ENCODE measurements at places on chromosomes 4 and X.

- DNase-seq = no peak
Measured at GRCh38 chr4:53532521-53532920, 58.8 kb downstream of the LNX1 start.

DNA sequence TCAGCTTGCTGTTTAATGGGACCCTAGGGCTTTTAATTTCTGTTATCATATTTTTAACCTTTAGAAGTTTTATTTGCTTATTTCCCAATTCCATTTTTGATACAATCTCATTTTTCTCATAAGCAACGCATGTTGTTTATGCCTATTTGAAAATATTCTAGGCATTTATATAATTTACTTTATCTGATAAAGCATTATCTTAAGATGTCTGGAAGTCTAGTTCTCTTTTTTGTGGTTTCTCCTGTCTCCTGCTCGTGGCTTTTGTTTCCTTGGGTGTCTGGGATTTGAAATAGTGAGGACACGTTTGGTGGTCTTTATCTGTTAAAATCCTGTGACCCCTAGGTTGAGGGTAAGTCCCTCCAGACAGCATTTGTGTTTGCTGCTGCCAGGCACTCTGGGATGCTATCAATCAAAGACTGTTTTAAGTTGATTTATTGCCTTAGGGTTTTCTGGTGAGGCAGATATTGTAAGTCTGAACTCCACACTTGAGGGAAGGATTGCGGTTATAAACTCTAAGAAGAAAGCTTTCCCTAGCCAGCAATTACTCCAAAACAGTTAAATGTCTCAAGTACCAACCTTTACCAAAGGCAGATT, 208.0 kb downstream of the PRDM5 start:
- DNase-seq = no peak

DNA sequence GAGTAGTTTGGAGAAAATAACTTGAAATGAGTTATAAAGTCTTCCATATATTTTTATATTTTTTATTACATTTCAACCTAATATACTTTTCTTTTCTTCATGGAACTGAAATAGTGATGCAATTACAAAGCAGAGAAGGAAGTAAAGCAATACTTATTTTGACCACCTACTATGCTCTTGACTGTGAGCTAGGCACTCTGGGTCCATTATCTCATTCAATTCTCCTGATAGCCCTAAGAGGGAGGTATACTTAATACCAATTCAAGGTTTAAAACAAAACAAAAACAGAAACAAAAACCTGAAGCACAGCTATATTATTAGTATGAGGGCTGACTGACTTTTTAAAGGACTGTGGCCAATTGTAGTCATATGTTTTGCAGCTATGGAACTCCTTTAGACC, 193.5 kb downstream of the MAD2L1 start:
- DNase-seq = no peak

GRCh38 chr4:3467601-3468031, 4.5 kb downstream of the DOK7 start:
- no peak for DNase-seq

- no peak for DNase-seq
Measured at GRCh38 chr4:170088716-170089115, 1.0 kb downstream of the AADAT start.

DNA sequence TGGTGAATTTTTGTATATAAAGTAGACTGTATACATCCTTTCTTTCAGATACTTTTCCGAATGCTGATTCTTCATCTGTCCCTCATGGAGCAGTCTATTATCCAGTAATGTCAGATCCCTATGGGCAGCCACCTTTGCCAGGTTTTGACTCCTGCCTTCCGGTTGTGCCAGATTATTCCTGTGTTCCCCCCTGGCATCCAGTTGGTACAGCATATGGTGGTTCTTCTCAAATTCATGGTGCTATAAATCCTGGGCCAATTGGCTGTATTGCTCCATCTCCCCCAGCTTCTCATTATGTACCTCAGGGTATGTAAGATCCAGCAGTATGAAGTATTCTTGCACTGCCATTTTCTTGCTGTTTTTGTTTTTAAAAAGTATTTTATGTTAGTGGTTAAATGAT, 78.7 kb downstream of the ALG13 start:
- DNase-seq = no peak

- DNase-seq = no peak
Measured at GRCh38 chr4:53183754-53184153, 182.1 kb downstream of the SCFD2 start.

DNA sequence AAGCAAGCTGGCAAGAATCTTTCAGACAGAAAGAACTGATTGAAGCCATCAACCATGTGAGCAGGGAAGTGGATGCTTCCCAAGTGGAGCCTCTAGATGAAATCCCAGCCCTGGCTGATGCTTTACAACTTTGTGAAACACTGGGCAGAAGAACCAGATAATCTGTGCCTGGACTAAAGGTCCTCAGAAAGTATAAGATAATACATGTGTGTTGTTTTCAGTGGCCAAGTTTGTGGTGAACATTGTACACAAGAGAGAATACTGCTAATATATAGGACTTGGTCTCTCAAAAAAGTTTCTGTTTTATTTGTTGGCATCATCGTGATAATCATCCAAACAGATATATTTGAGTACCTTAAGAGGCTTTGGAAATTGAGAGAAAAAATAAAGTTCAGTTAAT, 1367.8 kb upstream of the IGFBP7 start:
- DNase-seq = no peak

DNA sequence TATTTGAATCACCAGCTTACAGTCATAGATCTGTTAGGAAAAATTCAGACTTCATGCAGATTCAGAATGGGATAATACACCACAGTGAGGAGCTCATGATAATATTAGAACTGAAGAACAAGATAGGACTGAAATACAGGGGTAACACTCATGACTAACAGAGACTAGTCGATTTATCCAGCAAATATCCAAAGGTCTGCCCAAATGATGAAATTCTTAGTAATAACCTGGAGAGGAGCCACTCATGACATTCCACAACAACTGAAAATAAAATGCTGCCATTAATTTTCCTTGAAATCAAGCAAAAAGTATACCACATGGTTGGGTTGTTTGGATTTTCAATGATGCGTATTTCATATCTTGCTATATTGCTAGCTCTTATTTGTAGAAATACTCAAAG, 903.7 kb upstream of the ADGRL3 start:
- DNase-seq = no peak

DNA sequence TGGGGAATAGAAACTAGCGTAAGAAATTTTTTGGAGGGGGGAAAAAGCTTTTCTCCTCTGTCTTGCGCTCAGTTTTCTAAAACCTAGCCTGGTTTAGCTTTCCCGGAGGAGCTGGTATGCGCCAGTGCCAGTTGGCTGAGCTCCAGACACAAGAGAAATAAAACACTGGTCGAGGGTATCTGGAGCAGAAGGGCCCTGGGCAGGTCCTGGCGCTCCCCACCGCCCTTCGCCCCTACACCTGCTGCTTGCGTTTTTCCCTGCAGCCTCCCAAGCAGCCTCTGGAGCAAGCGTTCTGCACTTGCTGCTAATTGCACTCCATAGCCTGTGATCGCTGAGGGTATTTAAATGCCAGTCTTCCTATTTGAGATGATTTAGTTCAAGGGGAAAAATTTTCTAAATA, 816 bp downstream of the EREG start:
- no peak for DNase-seq

GRCh38 chr4:102694791-102695190, 66.0 kb downstream of the MANBA start:
- DNase-seq = no peak

GRCh38 chr4:78691334-78691754, 84.8 kb upstream of the BMP2K start:
- no peak for DNase-seq

DNA sequence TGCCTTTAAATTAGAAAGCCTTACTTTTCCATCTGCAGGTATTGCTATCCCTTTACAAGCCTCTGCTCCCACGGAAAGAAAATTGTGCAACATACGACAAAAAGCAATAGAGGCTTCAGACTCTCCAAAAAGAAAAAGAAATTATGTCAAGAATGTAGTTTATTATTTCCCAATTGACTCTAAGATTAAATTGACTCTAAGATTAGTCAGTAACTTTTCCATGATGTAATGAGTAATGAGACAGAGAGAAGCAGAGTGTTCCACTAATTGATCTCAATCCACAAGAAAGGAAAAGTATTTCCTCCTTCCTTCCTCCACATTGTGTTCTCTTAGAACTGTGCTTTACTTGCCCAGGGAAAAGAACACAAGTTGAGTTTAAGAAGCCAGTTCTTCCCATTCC, 345.7 kb upstream of the HS3ST1 start:
- no peak for DNase-seq

DNA sequence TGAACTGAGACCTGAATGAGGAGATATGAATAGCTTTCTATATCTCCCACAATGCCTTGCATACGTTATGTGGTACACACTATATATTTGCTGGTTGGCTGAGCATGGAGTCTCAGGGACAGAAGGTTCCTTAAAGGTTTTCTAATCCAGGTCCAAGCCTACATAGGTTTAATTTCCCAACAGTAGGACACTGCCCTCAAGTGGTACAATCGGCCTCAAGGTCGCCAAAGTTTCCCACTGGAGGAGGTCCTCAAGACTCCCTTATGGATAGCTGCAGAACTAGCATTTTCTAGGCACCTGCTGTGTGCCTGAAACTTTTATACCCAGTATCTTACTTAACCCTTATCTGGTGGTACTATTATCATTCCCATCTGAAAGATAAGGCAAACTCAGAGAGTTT, 21.0 kb upstream of the EFNB1 start:
- no peak for DNase-seq

DNA sequence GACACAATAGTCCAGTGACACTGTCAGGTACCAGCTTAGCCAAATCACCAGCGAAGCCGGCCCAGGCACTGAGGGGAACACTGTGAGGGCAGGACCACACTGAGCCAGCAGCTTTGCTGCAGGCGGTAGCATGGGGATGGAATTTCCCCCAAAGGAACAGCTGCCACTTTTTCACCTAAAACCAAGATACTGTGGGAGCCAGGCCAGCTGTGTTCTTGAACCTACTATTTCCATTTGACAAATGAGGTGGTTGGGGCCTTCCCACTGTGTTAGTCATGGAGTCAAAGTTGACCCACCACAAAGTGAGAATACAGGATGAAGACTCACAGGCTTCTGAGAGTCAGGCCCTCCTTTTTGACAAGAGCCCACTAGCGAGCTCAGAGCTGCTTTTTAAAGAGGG, 70.7 kb upstream of the SH3RF1 start:
- DNase-seq = no peak

GRCh38 chr4:67152976-67153375, 392.3 kb downstream of the CENPC start:
- DNase-seq = no peak

DNA sequence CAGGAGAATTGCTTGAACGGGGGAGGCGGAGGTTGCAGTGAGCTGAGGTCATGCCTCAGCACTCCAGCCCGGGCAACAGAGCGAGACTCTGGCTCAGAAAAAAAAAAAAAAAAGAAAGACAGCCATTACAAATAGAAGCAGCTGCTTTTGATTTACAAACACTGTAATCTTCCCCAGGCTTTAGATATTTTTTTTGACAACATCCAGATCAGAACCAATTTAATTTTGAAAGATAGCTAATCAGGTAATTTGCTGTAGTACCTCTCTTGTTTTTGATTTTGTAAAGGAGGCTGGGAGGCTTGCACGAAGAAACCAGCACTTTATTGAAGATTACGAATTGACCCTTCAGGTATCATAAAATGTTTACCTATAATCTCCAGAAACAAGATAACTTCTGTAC, 107.0 kb downstream of the LDB2 start:
- no peak for DNase-seq

- no peak for DNase-seq
Measured at GRCh38 chr4:106041294-106042002, 146.2 kb downstream of the NPNT start.

DNA sequence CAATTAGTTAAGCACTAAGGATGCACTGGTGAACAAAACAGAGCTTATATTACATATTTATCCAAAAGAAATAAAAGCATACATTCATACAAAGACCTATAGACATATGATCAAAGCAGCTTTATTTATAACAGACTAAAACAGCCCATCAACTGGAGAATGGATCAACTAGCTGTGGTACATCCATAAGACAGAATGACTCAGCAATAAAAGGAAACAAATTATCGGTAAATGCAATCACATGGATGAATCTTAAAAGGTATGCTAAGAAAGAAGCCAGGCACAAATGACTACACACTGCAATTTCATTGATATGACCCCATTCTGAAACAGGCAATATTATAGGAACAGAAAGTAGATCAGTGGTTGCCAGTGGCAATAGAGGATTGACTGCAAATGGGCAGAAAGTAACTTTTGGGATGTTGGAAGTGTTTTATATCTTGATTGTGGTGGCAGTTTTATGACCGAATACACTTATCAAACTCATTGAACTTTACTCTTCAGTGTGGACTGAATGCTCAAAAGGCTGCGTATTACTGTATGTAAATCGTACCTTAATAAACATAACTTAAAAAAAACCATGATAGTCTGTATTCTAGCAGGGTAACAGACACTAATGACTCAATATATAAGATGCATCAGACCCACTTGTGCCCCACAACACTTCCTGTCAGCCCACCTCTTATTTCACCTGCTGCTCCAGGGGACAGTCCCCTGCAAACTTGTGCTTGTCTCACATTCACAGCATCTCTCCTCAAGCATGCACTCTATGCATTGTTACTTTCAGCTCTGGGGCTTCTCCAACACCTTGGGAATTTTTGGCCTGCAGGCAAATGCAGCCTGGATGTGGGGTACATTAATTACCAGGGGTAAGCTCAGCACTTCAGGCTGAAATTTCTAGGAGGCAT, 59.1 kb downstream of the MID1IP1 start:
- DNase-seq = no peak

GRCh38 chr4:145277011-145277410, 96.6 kb upstream of the OTUD4 start:
- no peak for DNase-seq

DNA sequence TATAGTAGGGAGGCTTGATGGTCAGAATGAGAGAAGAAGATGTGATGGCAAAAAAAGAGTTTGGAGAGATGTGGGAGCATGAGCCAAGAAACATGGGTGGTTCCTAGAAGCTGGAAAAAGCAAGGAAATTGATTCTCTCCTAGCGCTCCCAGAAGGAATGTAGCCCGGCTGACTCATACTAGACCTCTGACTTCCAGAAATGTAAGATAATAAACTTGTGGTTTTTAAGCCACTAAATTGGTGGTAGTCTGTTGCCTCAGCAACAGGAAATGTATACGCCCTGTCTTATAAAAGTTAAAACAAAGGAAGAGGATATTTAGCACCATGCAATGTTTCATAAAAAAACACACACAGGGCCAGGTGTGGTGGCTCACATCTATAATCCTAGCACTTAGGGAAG, 182.7 kb upstream of the PCDH7 start:
- no peak for DNase-seq

GRCh38 chr4:8913858-8914460, 42.3 kb upstream of the HMX1 start:
- peak; percentile 12 for DNase-seq

- no peak for DNase-seq
Measured at GRCh38 chrX:48196745-48197201, at the start of gene SSX5. Gene SSX5 (minus strand): TSS chrX:48196795. CDS start chrX:48195358, 1,437 bp downstream.

DNA sequence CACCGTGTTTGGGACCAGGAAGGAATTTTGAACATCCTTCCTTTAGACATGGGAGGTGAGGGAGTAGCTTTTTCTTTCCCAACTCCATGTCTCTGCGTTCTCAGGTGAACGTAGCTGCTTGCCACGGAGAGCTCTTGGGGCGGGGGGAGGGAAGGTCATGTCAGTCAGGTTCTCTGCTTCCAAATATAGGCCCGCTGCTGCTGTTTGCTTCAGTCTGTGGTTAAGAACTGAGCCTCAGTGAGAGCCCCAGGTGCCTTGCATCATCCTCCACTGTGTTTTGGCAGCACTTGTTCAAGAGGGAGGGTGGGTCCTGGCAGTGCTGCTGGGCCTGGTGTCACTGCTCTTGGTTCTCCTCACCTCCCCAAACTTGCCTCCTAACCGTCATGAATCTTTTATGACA, 46.5 kb downstream of the HADH start:
- DNase-seq = no peak
